ENCODE measurements at places on chromosomes 13 and 19.
A peak's percentile ranks its signal among the peaks of the same experiment; 100 is the strongest.

GRCh38 chr13:34942732-34943435, 814 bp downstream of the NBEA start:
- DNase-seq = peak; percentile 60

DNA sequence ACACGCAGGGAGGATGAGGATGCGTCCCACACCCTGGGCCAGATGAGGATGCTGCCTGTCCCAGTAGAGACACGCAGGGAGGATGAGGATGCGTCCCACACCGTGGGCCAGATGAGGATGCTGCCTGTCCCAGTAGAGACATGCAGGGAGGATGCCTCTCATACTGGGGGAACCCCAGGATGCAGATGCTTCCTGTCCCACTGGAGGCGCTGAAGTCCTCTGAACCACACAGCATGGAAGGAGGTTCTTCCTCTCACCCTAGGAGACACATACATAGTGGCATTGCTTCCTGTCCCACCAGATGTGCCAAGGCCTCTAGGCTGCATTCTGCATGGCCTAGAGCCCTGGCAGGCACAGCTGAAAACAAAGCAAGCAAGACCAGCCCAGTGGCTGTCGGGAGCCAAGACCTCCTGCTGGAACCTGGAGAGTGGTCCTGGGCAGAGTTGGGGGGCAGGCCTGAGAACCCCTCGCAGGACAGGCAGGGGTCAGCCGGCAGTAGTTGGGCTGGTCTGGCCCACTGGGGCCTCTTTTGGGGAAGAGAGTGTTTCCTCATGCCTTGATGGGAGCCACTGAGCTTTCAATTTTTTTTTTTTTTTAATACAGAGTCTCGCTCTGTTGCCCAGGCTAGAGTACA, 4.3 kb downstream of the HPN start:
- no peak for DNase-seq

GRCh38 chr19:4473763-4474513, 1.8 kb downstream of the HDGFL2 start:
- no peak for DNase-seq

DNA sequence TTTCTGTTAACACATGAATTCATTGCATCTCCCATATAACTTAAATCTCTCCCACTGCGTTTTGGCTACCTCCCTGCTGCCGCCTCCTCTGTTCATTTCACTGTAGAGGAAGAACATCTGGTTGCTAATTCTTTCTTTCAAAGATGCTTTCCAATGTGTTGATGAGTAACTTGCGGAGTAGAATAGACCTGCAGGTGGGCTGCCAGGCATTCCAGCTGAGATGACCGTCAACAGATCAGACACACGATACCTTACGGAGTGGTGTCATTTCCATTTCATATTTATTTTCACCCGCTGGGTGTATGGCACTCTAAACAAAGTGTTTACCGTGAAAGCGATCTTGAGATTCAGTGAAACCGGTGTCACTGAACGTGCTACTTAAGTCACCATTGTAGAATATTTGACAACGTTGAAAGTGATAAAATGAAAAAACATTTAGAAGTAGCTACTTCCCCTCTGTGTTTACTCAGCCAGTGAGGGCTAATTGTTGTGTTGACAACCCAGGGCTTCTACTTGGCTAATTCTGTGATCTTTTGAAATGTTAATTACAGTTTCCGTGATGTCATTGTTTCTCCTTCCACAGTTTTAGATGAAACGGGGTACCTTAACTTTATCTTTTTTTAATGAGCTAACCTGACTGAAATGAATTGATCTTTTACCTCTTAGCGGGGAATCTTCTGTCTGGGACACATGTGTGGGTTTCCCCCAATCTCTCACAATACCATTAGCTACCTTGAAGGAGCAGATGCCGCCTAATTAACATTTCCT, 228.5 kb upstream of the ARGLU1 start:
- no peak for DNase-seq

DNA sequence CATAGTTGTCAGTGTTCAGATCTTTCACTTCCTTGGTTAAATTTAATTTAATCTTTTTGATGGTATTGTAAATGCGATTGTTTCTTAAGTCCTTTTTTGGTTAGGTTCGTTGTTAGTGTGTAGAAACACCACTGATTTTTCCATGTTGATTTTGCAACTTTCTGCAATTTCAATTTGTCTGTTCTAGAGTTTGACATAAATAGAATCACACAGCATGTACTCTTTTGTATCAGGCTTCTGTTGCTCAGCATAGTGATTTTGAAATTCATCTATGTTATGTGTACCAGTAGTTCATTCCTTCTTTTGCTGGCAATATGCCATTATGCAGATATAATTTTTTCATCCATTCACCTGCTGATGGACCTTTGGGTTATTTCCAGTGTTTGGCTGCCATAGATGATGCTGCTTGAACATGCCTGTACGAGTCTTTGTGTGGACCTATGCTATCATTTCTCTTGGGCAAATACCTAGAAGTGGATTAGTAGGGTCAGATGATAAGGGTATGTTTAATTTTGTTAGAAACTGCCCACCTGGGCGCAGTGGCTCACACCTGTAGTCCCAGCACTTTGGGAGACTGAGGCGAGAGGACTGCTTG, 33.1 kb downstream of the BICRA start:
- no peak for DNase-seq

- no peak for DNase-seq
Observed at GRCh38 chr13:109131698-109132257, 502.4 kb downstream of the MYO16 start.

DNA sequence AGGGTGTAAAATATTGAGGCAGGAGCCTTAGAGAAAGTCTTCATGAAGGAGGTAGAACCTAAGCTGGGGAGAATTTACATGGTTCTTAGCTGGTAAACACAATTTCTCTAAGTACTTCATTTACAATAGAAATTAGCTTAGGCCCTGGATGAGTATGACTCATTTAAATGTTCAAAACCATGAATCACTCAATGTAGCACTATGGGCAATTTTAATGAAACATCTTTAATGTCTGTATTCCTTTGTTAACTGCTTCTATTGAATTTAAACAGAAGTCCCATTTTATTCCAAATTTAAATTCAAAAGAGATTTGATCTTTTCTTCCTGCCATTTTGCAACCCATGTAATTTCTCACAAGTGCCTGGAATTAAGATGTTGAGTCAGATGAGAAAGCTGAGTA, 252.1 kb downstream of the RFC3 start:
- DNase-seq = no peak

GRCh38 chr13:110089815-110090214, 217.1 kb downstream of the COL4A1 start:
- no peak for DNase-seq

DNA sequence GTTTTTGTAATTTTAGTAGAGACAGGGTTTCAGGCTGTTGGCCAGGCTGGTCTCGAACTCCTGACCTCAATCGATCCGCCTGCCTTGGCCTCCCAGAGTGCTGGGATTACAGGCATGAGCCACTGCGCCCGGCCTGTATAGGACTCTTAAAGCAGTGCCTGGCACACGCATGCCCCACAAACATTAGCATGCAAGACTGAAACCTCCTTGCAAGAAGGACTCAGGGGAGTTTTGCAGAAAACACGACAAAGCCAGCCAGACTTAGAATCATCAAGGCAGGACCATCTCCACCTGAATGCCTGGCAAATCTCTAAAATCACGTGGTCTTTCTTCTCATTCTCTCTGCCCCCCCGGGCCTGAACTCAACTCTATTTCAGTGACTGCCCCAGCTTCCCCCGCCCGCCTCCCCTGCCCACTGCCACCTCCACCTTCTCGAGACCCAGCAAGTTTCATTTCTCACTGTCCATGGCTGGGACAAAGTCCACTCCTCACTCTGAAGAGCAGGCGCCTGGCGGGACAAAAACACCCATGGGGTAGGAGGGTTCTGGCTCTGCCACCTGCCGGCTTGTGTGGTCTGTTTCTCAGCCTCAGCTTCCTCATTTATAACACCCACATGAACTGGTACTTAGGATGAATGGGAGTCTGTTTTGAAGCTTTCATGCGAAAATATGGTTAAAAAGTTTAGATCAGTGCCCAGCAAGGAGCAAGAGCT, 2.4 kb downstream of the TICAM1 start:
- DNase-seq = no peak

GRCh38 chr13:39510316-39510695, 92.7 kb downstream of the LHFPL6 start:
- DNase-seq = no peak

DNA sequence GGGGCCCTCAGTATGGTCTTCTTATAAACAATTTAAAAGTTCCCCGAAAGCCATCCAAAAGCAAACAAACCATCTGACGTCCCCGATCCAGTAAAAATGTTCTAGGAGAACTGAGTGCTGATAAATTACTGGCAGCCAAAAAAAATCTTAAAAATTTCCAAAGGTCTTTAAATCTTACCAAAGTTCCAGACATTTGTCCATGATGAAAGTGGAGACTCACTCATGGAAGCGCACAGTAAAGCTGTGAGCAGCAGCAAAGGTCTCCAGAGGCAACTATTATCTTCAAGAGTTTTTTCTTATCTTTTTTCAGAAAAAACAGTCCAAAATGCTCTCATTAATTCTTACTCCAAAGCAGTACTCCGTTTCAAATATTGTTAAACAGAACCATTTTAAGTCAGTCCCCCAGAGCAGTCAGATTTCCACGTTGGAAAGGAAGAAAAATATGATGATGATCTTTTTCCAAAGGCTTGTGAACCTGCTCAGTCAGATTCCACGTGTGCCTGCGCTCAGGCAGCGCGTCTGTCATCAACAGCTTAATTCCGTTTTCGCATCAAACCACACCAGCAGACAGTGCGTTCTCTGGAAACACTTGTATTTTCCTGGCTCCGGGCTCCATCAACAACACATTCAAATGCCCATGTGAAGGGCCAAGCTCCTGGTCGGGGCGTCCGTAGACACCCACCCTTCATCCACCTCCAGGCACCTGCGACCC, 85.4 kb downstream of the COL4A1 start:
- no peak for DNase-seq
